Activated T-cell treated with anti-CD3 and anti-CD28 coated beads, Interleukin-2, amount 50 U/mL, for 72 hours (primary cell): ENCODE measurements at places on chromosomes 6 and 20.

- DNase-seq, result peak; percentile 93
Measured at GRCh38 chr6:30556906-30557682, at the start of gene PRR3. Gene PRR3, plus strand, starts transcription at chr6:30557295. Its CDS starts 50 bp downstream, at chr6:30557345.

GRCh38 chr6:156906451-156906850, 129.3 kb downstream of the ARID1B start:
- DNase-seq, result no peak

- DNase-seq, result no peak
Measured at GRCh38 chr6:138586638-138587037, 87.3 kb upstream of the NHSL1 start.

GRCh38 chr6:106092279-106092678, 6.1 kb downstream of the PRDM1 start:
- DNase-seq, result no peak

- DNase-seq, result no peak
Measured at GRCh38 chr20:37358366-37359150, 12.6 kb downstream of the SRC start.

- DNase-seq, result peak; percentile 69
Measured at GRCh38 chr20:5528719-5529256, 212.0 kb upstream of the PROKR2 start.

DNA sequence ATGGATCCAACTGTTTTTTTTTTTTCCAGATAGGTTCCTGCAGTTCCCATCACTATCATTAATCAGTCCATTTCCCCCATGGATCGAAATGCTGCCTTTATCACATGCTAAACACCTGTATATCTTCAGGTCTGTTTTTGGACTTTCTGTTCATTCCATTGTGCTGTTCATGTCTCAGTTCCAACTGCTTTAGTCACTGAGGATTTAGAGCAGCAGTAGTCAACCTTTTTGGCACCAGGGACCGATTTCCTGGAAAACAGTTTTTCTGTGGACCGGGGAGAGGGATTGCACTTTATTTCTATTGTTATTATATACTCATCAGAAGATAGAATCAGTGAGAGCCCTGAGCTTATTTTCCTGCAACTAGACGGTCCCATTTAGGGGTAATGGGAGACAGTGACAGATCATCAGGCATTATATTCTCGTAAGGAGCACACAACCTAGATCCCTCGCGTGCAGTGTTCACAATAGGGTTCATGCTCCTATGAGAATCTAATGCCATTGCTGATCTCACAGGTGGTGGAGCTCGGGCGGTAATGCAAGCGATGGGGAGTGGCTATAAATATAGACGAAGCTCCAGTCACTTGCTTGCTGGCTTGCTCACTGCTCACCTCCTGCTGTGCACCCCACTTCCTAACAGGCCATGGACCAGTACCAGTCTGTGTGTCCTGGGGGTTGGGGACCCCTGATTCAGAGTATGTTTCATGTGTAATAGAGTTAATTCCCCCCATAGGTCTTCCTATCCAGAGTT, 46.0 kb downstream of the CAP2 start:
- no peak for DNase-seq

- no peak for DNase-seq
Measured at GRCh38 chr20:14951105-14951504, 613.7 kb upstream of the FLRT3 start.

DNA sequence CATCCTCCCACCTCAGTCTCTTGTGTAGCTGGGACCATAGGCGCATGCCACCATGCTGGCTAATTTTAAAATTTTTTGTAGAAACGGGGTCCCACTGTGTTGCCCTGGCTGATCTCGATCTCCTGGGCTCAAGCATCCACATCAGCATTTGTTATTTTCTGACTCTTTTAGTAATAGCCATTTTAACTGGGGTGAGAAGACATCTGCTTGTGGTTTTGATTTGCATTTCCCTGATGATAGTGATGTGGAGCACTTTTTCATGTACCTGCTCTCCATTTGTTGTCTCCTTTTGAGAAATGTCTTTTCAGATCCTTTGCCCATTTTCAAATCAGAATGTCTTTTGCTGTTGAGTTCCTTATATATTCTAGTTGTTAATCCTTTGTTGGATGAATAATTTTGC, 22.2 kb upstream of the TULP4 start:
- no peak for DNase-seq

DNA sequence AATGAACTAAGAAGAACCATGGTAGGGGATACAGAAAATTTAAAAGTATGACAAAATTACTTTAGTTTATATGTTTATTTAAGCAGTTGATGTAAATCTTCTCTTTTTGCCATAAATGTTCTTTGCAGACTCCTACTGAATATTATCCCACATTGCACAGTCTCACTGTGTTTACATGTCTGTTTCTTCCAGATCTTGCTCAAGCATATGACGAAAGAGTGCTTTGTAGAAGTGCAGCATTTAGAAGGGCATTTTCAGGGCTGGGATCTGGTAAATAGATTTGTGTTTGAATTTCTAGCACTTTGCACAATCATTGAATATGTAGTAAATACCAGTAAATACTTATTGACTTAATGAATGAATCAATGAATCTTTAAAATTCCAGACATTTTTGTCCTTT, 152.0 kb upstream of the EPHA7 start:
- no peak for DNase-seq

DNA sequence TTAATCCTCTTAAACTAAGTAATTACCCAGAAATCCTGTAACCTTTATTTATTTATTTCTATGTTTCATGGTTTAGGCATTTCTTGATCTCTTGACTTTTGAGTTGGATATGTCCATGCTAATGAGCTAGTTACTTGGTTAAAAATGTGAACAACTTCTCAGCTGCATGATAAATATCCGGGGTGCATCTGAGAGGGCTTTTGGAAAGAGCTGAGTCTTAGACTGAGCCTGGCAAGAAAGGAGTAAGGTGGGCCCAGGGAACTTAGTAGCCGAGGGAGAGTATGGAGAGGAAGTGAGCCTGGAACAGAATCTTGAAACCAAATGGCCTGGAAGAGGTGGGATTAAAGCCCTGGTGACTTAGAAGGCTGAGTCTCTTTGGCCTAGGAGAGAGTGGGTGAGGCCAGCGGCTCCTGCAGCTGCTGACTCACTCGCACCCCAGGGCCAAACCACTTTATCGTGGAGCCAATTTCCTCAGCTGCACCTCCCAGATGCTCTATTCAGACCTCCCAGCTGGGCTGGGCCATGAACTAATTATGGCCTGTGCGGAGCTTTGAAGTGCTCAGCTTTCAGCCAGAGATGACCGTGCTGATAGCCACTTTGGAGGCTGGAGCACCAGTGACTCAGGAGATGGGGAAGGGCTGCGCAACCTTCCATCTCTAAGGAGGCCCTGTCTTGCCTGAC, 19.1 kb downstream of the TGM3 start:
- no peak for DNase-seq

- no peak for DNase-seq
Measured at GRCh38 chr20:5131502-5131901, 4.7 kb downstream of the CDS2 start.

DNA sequence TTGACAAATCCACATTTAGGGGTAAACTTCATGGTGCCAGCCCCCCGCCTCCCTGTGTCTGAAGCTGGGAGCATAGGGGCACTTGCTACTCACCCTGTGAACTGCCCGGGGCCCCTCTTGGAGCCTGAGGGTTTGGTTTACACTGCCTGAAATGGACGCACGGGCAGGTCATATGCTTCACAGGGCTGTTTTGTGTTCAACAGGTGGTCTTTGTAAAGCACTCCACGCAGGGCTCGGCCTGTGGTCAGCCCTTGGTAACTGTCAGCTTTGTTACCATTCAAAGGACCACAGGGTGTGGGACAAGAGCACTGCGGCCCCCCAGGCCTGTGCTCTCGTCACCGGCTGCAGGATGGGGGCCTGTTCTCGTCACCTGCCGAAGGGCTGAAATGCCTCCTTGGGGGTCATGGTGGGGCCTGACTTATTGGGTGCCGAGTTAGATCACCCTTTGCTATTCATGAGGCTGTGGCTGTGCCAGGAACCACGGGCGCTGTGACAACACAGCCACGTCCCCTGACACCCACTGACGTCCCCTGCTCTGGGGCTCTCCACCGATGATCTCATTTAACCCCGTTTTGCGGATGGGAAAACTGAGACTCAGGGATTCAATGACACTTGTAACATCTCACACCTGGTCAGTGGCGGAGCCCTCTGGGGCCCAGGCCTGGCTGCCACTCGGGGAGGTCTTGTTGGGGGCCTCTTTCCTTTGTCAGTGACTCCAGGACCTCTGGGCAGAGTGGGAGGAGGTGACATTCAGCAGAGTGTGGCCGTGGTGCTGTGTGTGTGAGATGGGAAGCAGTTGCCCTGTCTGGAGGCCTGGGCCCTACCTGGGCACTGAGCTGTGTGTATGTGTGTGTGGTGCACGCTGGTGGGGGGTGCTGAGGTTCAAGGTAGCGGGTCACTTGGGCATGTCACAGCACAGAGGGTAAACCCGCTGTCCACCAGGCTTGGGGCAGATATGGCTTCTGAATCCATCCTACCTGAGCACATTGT, 24.9 kb downstream of the ZBP1 start:
- DNase-seq, result no peak

DNA sequence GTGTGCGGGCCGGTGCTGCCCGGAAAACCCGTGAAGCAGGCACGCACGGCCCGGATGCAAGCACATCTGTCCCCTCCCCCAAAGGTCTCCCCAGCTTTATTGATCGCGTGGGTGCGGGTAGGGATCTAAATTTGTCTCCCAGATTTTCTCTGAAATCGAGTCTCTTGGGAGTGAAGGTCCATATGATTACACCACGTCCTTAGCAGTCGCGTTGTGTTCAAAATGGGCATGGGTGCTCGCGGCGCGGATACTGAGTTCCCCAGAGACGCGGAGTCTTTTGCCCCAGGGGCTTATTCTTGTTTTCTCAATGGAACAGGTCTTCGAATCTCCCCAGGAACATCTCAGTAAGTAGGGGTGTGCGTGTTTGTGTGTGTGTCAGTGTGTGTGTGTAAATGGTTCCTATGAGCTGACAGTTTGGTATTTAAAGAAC, 2.8 kb upstream of the ZNF292 start:
- DNase-seq, result no peak

GRCh38 chr20:62590309-62591121, 51.8 kb upstream of the SLCO4A1 start:
- no peak for DNase-seq

DNA sequence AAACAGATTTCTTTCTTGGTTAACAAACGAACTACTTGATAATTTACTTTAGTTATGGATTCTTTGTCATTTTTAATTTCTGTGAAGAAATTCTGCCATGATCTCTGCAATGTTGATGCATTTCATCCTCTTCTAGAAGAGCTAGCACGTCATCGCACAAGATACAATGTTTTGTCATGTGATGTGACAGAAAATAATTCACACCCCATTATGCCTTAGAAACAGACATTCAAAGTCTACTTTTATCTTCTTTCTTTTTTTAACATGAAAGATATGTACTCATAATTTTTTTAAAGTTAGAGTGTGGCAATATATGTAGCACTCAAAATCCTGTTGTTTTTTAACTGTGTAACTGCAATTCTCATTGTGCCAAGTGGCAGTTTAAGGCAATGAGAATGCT, 39.6 kb upstream of the NELFCD start:
- no peak for DNase-seq
